ENCODE measurements at places on chromosomes 1 and 21.

- no peak for DNase-seq
Measured at GRCh38 chr1:63611231-63611630, 18.0 kb downstream of the PGM1 start.

DNA sequence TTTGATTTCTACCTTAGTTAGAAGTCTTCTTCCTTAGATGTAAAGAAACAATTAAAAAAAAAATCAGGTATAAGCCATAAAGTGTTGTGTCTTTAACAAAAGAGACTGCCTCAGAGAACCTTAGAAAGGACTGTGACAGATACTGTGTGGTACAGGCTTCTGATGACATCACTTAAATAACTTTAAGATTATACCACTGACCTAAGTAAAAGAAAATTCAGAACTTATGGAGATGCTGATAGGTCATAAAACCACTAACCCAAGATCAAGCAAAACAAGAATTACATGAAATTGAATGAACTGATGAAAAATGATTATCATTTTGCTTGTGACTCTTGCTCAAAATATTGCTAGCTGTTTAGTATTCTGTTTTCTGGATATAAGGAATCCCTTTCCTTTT lies 220.8 kb downstream of the NRIP1 start:
- no peak for DNase-seq

- no peak for DNase-seq
Measured at GRCh38 chr1:6511561-6512244, 20.2 kb upstream of the PLEKHG5 start.

- DNase-seq: no peak
Measured at GRCh38 chr1:7432102-7432899, 338.8 kb upstream of the VAMP3 start.

DNA sequence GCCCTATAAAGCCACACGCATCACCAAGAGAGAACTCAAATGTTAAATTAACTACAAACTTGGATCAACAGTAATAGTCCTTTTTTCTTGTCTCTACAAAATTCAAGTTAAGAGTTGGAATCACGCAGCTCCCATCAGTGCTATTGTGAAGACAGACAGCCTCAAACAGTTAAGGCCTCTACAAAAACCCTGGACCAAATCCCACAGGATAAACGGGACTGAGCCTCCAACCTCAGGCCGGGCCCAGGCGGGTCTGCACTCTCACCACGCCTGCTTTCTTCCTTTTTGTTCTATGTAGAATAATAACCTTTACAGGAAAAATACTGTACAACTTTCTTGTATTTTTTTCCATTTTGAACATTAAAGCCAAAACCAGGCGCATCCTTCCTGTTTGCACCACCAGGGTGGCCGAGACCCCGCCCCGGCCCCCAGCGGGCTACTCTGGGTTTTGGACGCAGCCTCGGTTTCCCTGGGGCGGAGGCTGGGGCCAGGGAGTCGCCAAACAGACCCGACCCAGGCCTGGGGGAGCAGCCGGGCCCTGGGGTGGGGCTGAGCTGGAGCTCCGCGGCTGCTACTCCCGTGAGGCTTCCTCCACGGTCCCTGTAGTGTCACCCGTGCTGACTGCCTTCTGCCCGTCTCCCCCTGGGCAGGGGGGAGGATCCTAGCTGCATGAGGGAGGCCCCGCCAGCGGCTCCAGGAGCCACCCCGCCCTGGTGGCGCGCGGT lies 158.4 kb downstream of the CASZ1 start:
- DNase-seq: no peak

GRCh38 chr1:35590476-35591040 lies 17.4 kb downstream of the TFAP2E start:
- no peak for DNase-seq

DNA sequence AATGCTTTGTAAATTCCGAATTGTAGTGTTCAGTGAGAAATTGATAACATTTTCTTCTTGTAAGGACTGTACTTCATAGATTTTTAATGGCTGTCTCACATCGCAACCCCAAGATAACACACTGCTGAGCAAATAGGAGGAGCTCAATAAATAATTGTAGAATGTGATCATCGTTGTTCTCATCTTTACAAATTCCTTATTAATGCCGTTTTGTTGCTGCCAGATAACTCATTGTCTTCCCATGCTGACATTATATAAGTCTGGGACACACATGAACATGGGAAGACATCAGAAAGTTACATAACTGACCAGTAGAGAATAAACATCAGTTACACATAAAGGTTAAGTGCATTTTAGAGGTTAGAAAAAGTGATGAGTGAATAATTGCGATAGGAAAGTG lies 46.4 kb upstream of the TSPAN2 start:
- DNase-seq: no peak

GRCh38 chr1:87200875-87201638 lies 127.6 kb upstream of the LMO4 start:
- DNase-seq: no peak

DNA sequence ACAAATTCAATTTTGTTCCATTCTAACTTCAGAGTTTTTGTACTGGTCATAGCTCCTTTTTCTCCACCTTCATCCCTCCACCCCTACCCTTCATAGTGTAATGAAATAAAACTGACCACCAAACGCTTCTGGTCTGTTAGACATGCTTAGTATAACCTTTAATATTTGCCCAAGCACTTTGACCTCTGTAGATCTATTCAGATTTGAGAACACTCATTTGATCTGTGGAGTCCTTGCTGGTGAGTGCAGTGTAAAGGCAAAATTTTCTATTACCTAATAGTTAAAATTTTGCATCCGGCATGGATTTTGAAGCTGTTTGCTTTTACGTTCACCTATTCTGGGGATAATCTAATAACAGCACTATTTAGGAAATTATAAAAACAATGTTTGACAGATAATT lies 41.2 kb downstream of the TMEM200B start:
- DNase-seq: no peak

GRCh38 chr1:17274186-17275170 lies 25.6 kb downstream of the PADI3 start:
- DNase-seq: no peak

- no peak for DNase-seq
Measured at GRCh38 chr1:186152227-186152619, 222.8 kb downstream of the TPR start.

DNA sequence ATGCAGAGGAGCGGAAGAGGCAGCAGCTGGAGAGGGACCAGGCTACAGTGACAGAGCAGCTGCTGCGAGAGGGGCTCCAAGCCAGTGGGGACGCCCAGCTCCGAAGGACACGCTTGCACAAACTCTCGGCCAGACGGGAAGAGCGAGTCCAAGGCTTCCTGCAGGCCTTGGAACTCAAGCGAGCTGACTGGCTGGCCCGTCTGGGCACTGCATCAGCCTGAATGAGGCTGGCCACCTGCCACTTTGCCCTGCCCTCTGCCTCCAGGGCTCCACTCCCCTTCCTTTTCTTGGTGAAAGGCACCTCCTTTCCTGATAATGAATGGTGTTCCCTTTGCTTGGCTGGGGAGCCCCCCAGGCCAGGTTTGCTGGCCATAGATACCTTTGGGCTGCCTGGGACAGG lies 3.3 kb upstream of the HMGN2 start:
- DNase-seq: no peak

- no peak for DNase-seq
Measured at GRCh38 chr1:54714881-54715492, 674 bp upstream of the TTC4 start.

DNA sequence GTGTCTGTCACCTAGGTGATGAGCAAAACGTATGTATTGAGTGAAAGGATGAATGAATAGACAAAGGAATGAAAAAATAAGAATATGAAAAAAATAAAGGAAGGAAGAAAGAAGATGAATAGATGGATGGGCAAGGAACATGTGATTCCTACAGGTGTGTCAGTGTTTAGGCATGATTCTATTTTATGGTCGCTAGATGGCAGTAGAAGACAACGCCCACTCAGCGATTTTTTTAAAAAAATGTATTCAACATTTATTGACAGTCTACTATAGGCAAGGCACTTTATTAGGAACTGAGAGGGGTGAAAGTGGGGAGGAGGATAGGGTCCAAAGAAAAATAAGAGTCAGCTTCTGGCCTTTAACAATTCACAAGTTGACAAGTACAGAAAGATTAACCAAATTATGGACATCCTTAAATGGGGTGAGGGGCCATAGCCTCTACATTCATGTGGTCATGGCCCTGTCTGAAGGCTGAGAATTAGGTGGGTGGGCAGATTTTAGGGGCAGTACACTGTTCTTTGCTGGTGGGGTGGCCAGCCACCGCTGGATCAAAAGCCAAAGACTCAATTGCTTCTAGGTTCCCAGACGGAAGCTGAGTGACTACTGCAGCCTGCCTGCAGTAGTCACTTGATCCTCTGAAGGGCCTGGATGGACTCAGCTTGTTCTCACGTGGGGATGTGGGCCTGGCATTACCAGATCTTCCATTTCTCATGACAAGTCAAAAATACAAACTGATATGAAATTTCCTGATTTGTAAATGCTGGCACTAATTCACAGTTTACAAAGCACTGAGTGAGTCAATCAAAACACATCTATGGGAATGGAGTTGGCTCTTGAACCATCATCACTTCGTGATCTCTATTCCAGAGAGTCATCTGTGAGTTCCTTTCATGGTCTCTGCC lies 83.9 kb downstream of the FASLG start:
- no peak for DNase-seq

- DNase-seq: no peak
Measured at GRCh38 chr1:172466795-172467407, 23.0 kb upstream of the PIGC start.

GRCh38 chr1:185159966-185160365 lies 3.0 kb downstream of the SWT1 start:
- no peak for DNase-seq

GRCh38 chr1:61446531-61446991 lies 278.4 kb downstream of the TM2D1 start:
- no peak for DNase-seq

GRCh38 chr1:36068866-36069265 lies 15.0 kb upstream of the TEKT2 start:
- DNase-seq: no peak

GRCh38 chr1:212737559-212737958 lies 37.9 kb upstream of the BATF3 start:
- no peak for DNase-seq

DNA sequence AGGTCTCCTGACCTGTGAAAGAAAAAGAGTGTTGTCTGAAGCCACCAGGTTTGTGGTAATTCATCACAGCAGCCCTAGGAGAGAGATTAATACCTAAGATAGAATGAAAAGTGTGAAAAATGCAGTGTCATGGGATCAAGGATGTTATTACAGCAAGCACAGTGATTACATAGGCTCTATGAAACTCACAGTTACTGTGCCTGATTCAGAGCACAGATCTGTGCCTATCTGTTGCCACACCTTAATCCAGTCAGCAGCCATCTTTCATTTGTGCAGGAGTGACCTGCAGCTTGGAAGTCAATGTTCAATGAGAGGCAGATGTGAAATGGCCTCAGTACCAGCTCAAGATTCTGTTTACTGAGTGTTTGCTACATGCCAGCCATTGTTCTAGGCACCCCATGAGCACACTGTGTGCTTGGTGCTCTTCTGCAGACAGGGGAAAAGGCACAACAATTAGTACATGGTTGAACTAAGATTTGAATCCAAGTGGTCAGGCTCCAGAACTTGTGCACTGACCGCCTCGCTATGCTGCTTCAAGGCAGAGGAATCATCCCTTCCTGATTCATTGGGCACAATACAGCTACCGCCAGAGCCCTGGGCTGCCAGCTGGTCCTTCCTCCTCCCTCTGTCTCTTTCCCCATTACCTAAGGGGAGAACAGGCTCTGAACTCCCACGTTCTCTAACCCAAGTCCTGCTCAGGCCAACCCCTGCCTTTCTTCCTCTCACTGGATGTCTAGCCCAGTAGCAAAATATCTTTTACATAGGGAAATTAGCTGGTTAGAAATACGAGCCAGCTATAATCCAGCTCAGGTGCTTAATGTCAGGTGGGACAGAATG lies 56.3 kb upstream of the NEK2 start:
- DNase-seq: no peak

DNA sequence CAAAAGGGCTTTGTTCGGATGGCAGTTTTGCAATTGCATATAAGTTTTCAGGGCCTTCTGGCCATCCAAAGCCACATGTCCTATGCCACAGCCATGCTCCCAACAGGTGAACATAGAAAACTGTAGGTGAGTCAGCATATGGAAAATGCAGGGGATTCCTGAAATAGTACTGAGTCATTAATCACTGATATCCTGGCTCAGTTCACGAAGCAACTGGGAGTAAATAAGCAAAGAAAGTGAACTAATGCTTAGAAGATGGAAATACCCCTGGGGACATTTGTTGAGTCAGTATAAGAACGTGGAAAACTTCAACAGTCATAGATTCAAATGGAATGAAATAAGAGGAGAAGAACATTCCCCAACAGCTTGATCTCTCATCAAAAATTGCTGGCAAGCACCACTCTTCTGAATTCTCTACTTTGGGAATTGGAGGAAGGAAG lies 148.9 kb upstream of the RUNX1 start:
- DNase-seq: no peak

DNA sequence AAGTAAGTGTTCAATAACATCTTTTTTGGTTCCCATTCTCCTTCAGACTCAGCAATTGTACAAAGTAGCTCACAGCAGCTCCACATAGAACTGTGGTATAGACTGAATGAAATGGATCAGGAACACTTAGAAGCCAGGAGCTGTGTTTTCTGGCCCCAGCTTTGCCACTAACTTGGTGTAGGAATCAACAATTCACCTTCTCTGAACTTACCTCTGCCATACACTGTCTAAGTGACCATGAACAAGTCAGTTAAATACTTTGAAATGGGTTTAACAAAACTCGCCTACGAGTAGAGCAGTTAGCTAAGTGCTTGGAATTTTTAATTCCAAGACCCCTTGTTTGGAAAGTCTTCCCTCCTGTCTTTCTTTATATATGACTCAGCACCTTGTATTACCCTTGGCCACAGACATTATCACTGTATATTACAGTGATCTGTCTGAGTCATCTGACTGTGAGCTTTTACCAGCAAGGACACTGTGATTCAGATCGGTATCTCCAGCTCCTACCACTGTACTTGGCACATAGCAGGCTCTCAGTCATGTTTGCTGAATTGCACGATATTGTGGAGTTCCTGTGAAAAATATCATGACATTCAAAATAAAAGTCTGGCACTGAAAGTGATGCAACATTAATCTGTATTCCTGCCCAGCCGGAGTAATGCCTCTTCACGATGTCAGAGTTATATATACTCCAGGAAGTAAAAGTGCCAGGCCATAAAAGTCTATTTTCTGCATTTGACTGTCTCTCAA lies 101.7 kb upstream of the BEND5 start:
- no peak for DNase-seq

Data from effector memory CD4-positive, alpha-beta T cell (primary cell).